Chondrocyte (in vitro differentiated cells): ENCODE measurements at places on chromosomes 7 and 10. TPM values are rescaled to one million over a fixed set of nuclear protein-coding genes. Genes with fewer than 3 reads are reported as not detected.

Gene TAS2R4
- 0.28 to 1.3 TPM (median 0.35 TPM) in 3 replicates for total RNA-seq

Gene ITPRID1
- not detected in 3 replicates for total RNA-seq

DNA sequence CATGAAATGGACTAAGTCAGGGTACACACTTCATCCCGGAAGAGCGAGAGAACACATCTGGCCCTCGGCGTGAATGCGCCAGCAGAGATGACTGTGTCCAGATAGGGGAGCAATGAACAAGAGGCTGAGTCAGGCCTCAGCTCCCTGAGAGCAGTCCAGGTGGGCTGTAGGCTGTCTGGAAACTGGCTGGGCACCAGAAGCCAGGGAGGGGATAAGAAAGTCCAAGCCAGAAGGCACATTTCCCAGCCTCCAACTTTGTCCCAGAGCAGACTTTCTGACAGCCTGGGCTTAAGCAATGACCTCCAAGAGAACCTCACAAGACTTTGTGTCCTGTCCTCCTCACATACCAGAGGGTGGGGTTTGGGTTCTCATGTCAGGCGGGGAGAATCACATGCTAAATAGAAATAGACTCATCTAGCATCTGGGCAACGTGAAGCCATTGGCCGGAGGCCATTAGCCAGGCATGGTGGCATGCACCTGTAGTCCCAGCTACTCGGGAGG lies 157.2 kb downstream of the ARHGAP12 start:
- H3K27me3 ChIP-seq: no peaks in the 10 kb centered on the region
- no peak for DNase-seq
- peaks cover 42% of the 10 kb centered on the region for H3K4me1 ChIP-seq

DNA sequence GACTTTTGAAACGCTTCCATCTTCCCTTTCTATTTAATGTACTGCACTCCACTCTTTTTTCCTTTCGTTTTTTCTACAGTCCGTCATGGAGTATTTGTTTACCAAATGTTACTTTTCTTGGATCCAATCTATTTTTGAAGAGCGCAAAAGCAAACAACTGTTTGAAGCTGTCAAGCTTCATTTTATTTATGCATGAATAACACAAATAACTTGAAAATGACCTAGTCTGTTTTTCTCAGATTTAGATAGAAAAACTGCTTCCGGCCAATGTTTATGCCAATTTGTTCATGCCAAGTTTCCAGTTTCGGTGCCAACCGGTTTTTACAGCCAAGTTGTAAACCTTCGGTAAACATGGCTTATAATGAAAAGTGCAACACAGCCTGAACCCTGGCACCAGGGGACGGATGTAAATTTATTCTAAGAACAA lies 150.9 kb upstream of the KLF6 start:
- H3K27ac ChIP-seq: peak overlapping the region; percentile 92
- H3K4me1 ChIP-seq: peaks cover 37% of the 10 kb centered on the region
- H3K4me3 ChIP-seq: peak overlapping the region; percentile 16
- no peaks in the 10 kb centered on the region for H3K27me3 ChIP-seq
- H3K36me3 ChIP-seq: no peaks in the 10 kb centered on the region

GRCh38 chr7:158282461-158283001 lies 305.1 kb downstream of the PTPRN2 start:
- no peak overlapping the region for H3K4me3 ChIP-seq
- no peaks in the 10 kb centered on the region for H3K4me1 ChIP-seq
- no peaks in the 10 kb centered on the region for H3K27me3 ChIP-seq
- H3K36me3 ChIP-seq: no peaks in the 10 kb centered on the region
- H3K27ac ChIP-seq: no peak overlapping the region
